ENCODE measurements at places on chromosomes 1 and 21. TPM values are rescaled to one million over a fixed set of nuclear protein-coding genes. Genes with fewer than 3 reads are reported as not detected.

Gene OR2AK2
- not detected for polyA plus RNA-seq

Gene TRIM67
- 8.0 TPM for polyA plus RNA-seq

Gene CLSTN1
- 81.0 TPM for polyA plus RNA-seq

Gene NBPF20
- 6.8 TPM for polyA plus RNA-seq

Gene B3GALT2
- 12.3 TPM for polyA plus RNA-seq

Gene CFAP45
- polyA plus RNA-seq, result 0.12 TPM
